ENCODE measurements at places on chromosomes 1 and 21.
A peak's percentile ranks its signal among the peaks of the same experiment; 100 is the strongest.

DNA sequence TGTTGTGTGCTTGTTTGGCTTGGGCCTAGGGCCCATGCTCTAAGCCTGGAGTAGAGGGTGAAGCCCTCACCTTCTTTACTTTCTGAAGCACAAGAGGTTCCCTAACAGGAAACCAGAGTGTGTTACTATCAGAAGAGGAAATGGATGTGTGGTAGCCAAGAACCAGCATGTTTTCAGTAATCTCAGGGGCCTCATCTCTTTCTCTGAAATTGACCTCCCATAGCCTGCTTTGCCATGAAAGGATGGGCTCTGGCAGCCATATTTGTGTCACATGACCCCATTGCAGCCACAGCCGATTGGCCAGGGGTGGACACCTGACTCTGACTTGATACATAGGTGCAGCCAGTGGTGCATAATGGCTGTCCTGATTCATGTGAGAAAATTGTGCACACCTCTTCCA lies 18.6 kb downstream of the A3GALT2 start:
- DNase-seq = no peak

GRCh38 chr1:21396516-21396915 lies 43.4 kb upstream of the NBPF3 start:
- no peak for DNase-seq

DNA sequence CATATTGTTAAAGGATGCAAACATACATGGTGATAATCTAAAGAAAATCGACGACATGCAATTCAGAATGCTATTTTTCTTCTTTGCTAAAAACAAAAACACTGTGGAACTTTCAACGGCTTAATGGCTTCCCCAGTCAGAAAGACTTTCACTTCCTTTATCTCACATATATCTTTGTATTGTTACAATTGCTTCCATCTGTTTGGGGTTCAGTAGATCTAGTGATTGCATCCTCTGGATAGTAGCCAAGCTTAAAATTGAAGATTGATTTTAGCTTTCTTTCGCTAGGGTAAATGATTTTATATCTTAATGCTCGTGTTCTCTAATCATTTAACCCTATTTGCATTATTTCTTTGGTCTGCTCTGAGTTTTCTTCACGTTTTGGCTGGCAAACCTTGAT lies 31.8 kb upstream of the ADAMTS1 start:
- no peak for DNase-seq

GRCh38 chr1:204834336-204834735 lies 36.3 kb upstream of the NFASC start:
- DNase-seq = no peak

DNA sequence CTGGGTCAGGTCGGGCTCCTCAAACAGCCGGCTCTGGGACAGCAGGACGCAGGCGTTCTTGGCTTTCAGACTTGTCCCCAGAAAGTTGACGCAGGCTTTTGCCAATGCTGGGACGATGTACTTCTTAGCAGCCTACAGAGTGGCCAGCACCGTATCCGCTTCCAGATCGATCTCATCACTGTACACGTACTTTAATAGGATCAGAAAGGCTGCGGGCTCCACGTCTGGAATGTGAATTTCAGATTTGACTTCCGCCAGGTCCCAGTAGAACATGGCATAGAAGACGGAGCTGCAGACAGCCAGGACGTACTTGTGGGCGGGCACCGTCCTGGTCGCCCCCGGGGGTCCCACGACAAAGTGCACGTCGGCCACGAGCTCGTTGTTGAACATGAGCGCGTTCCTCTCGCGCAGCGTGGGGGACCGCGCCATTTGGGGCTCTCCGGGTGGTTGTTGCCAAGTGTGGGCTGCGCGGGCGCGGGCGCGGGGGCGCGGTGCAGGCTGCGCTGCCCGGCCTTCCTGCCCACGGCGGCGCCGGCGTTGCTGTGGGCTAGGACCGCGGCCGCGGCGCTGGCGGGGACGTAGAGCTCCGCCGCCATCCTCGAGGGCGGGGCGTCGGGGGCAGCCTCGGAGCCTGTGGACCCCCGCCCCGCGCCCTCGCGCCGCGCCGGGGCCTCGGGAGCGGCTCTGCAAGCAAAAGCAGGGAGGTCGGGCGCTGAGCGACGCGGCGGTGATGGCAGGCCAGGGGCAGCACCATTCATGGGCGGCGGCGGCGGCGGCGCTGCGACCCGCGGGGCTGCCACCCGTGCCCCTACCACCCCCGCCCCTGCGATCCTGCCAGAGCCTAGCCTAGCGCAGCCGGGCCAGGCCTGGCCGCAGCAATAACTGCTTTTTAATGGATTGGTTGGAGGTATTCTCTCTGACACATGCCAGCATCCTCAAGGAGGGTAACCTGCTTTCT lies 10.6 kb downstream of the CNR2 start:
- no peak for DNase-seq

DNA sequence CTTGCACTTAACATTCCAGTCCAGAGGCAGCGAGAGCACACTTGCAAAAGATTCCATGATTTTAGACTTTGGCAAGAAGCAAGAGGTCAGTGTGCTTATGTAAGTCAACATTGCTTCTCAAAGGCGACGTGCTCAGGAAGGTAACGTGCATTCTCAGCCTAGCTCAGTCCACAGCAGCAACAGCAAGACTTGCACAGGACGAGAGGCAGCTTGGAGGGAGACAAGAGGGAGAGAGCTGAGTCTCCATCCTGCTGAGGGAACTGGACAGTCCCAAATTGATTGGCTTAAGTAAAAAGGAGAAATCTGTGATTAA lies 56.5 kb downstream of the PTP4A2 start:
- DNase-seq = no peak

DNA sequence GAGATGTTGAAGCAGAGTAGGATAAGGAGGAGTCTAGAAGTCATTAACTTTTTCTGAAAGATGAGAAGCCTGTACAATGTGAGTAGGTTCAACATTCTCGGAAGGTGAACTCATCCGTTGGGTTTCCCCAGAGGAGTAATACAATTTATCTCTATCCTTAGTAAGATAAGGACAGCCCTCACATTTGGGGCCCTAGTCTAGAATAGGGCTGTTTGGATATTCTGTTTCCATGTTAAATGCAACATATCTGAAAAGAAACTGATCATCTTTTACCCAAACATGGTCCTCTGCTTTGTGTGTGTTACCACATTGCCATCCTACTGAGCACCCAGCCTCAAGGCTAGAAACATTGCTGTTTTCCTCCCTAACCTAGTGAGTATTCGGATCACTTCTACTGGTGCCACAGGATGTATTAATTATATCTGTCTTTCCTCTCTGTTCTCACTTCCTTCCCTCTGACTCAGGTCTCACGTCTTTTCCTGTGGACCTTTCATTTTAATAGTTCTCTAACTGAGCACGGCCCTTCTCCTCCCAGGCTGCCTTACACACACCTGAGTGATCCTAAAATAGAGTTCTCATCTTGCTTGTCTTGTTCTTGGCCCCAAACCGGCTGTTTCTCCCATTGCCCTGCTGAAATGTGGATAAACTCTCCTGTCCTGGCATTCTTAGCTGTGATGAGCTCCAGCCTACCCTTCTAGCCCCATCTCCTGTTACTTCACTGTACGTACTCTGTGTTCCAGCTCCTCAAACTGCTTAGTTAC lies 91.7 kb downstream of the CDC14A start:
- DNase-seq = peak; percentile 35

- DNase-seq = no peak
Observed at GRCh38 chr1:66494482-66494881, 39.5 kb upstream of the SGIP1 start.

DNA sequence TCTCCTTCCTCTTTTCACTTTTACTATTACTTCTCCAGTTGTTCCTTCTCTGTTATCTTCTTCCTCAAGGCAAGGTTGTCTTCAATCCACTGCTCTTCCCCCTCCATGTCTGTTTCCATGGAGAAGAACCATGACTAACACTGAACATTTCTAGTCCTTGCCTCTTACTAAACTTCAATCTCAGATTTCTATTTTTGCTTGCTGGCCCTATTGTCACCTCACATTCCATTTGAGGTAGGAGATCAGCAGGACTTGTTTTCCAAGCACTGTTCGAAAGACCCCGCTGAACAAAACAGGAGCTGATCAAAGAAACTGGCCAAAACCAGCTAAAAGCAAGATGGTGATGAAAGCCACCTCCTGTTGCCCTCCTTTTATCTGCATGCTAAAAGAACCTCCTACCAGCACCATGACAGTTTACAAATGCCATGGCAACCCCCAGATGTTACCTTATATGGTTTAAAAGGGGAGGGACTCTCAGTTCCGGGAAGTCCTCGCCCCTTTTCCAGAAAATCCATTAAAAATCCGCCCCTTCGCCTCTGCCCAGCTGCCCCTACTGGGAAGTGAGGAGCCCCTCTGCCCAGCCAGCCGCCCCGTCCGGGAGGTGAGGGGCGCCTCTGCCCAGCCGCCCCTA lies 22.6 kb downstream of the GON4L start:
- DNase-seq = peak; percentile 41

DNA sequence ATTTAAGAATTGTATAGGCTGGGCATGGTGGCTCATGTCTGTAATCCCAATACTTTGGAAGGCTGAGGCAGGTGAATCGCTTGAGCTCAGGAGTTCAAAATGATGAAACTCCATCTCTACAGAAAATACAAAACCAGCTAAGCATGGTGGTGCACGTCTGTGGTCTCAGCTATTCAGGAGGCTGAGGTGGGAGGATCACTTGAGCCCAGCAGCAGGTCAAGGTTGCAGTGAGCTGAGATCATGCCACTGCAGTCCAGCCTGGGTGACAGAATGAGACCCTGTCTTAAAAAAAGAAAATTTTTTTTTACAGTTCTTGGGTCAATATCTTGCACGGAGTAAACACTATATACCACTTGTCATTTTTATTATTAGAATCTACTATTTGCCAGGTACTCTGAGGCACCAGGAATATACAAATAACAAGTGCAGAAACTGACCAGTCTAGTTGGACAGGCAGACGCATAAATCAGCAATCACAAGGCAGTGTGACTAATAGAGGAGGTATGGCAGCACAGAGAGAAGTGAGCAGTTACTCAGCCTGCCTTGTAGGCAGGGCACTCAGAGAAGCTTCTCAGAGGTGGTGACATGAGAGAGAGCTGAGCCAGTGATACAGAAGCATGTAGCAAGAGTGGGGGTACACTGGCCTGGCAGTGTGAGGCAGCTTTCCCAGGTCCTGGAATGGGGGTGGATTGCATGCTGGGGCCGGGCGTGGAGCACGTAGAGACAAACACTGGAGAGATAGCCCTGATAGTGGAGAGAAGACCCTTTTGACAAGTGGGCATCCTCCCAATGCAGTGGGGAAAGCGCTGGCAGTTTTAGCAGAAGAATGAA lies 8.0 kb downstream of the PHLDA3 start:
- DNase-seq = peak; percentile 99

- no peak for DNase-seq
Observed at GRCh38 chr1:116678732-116679090, 11.2 kb upstream of the IGSF3 start.
